H1 (cell line): ENCODE measurements at places on chromosomes 16 and 17. TPM values are rescaled to one million over a fixed set of nuclear protein-coding genes. Genes with fewer than 3 reads are reported as not detected.

DNA sequence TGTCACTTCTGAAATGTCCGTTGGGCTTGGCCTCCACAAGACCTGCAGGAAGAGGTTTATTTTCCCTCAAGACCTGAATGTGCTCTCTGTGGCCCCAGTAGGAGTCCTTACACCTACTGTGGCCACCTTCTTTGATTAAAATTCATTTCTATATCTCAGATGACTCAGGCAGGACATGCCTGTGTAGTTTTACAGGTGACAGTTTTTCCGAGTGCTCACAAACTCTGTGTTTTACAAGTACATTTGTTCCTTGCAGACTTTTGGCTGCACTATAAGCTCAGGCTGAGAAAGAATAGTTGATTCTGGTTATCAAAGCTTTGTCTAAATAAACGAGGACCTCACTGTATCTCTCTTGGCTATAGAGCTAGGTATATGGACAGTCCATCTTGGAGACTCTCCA is 257.1 kb downstream of the MAP2K4 start:
- DNase-seq = no peak

- peak; percentile 76 for DNase-seq
Observed at GRCh38 chr17:42050393-42051012, at the start of gene C17orf113. Gene C17orf113 (minus strand): TSS chr17:42050601. CDS start chr17:42043376, 7,225 bp downstream.

KRTAP3-2 gene
- total RNA-seq = not detected in 2 replicates

- DNase-seq = no peak
Observed at GRCh38 chr16:1152123-1152638, 725 bp upstream of the CACNA1H start.

DNA sequence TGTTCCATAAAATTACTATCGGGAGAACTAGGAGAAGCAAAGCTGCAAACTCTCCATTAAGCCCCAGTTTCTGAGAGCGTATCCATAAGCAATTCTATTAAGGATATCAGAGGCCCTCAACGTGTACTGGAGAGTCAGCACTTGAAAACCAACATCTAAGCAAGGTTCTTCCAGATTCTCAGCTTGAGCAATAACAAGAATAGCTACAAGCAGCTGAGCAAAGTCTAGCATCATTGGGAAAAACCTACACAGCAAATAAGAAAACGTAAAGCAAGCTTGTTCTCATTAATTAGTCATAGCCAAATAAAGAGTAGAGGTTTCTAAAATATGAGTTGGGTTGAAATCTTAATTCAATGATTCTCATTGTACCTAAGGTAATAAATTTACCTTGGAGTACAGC is 26.9 kb upstream of the COX10 start:
- DNase-seq = no peak

GRCh38 chr16:52383119-52383518 is 163.8 kb downstream of the TOX3 start:
- no peak for DNase-seq

DNA sequence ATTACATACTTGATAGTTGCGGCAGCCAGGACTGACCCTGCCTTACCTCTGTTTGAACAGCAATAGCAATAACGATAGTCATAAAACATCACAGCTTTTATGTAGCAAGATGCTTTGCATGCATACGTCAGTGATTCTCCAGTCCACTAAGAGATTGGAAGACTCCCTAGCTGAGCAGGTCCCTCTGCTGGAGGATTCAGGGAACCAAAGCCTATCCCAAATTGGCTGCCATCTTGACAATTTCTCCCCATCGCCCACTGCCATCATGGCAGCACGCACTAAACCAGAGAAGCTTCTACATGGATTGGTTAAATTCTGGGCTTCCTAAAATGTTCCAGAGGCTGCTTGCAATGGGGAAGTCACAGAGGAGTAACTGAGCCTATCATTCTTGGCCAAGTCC is 360.6 kb upstream of the XYLT1 start:
- no peak for DNase-seq

SLC16A5 gene
- 16.6 and 17.1 TPM in 2 replicates for total RNA-seq

- no peak for DNase-seq
Observed at GRCh38 chr17:46745376-46745775, 73.1 kb downstream of the WNT3 start.
